ENCODE measurements at places on chromosomes 1 and 21.

- no peak for DNase-seq
Observed at GRCh38 chr1:39089931-39090521, 63.9 kb downstream of the NDUFS5 start.

GRCh38 chr1:31943546-31944184, 5.5 kb upstream of the PTP4A2 start:
- no peak for DNase-seq

DNA sequence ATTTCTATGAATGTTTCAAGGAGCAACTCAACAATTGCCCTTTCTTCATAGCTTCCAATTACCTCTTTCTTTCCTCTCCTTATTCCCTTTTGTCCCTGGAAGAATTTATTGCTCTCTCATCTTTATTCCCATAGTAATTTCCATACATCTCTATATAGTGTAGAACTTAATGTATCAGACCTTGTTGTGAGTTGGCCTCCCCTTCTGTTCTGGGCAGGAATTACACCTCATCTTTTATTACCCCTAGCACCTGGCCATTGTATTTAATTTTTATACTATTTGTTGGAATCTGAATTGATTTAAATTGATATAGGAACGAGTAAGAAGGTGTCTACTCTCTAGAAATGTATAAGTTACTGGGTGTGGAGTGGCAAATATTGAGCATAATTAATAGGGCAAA, 114.5 kb downstream of the CACHD1 start:
- DNase-seq = no peak

DNA sequence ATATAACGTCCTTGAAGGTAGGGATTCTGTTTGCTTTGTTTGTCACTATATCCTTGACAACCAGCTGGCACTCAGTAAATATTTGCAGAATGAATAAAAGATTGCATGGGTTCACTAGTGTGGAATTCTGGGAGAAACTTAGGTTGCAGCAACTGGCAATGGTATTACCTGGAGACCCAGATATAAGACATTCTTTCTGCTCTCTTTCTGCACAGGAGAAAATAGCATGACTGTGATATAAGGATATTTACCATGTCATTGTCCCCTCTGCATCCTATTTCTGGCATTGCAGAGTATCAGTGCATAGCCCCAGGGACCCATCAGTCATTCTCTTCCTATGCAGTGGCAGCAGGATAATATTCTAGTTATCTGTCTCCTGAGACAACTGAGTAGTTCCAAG, 308.9 kb upstream of the LRRC7 start:
- DNase-seq = no peak

GRCh38 chr1:12245116-12245515, 15.3 kb downstream of the VPS13D start:
- DNase-seq = no peak

DNA sequence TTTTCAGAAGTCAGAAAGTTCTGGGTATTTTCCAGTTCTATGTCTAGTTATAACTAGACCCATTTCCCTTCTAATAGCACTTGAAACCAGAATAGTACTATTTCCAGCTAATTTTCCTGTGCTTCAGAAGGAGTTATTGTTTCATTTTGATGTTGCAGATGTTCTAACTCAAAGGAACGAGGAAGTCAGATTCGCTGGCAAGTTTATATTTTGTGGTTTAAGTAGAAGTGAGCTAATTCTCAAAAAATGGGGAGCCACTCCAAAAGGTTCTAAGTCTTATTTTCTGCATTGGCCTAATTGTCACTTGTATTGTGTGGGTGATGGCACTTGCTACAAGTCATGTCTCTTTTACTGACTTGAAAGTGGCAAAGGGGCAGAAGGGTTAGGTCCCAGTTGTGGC, 18.1 kb downstream of the CCDC185 start:
- DNase-seq = no peak

DNA sequence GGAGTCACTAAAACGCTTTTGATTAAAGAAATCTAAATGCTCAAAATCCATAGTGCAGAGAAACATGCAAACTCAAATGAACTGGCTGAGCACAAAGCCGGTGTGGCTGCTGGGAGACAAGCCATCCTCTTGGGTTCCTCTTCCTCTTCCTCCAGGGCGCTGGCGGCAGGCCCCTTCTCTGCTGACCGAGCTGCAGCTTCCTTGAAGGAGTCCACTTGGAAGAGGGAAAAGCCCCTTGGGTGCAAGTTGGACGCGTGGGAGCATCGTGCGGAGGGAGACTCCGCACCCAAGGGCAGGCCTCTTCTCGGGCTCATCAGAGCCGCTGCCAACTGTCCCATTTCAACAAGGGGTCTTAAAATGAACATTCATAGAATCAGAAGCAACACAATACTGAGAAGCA, 7.9 kb downstream of the CCNL2 start:
- DNase-seq = no peak

DNA sequence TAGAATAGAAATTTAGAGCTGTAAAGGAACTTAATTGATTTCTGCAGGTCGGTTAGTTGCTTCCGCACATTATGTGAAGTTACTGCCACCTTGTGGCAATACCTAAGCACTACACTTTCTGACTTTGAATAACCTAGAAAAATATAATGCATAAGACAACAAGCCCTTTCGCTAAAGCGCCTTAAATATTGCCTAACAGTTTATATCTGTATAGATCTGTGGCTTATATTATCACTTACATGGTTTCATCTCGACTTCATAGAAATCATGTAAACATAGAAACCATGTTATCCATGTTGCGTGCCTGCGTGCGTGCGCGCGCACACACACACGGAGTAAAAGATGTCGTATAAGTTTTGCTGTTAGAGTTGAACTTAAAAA, 10.9 kb upstream of the IFI16 start:
- DNase-seq = peak; percentile 77

DNA sequence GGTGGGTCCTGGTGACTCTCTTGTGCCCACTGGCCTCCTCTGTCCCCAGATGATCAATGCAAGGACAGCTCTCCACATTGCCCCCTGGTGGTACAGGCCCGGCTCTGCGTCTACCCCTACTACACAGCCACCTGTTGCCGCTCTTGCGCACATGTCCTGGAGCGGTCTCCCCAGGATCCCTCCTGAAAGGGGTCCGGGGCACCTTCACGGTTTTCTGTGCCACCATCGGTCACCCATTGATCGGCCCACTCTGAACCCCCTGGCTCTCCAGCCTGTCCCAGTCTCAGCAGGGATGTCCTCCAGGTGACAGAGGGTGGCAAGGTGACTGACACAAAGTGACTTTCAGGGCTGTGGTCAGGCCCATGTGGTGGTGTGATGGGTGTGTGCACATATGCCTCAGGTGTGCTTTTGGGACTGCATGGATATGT, 10.8 kb downstream of the ADAMTSL4 start:
- DNase-seq = peak; percentile 70

DNA sequence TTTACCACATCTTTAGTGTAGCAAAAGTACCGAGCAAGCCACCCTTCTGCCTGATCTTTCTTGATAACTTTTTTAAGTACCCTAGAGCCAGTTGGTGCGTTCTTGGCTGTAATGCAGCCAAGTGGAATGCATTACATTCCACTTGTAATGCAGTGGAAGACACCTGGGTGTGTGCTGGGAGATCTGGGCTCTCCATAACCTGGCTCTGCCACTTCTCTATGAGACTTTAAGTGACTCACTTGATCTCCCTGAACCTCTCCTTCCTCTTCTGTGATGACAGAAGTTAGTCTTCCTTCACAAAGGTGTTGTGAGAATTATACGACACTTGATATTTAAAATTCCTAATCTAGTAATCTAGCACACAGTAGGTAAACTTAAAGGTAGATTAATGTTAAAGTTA, 35.3 kb upstream of the NFIA start:
- no peak for DNase-seq

GRCh38 chr1:27179379-27179778, 24.5 kb upstream of the SLC9A1 start:
- no peak for DNase-seq

- DNase-seq = no peak
Observed at GRCh38 chr1:1759456-1760344, 18.6 kb downstream of the NADK start.

DNA sequence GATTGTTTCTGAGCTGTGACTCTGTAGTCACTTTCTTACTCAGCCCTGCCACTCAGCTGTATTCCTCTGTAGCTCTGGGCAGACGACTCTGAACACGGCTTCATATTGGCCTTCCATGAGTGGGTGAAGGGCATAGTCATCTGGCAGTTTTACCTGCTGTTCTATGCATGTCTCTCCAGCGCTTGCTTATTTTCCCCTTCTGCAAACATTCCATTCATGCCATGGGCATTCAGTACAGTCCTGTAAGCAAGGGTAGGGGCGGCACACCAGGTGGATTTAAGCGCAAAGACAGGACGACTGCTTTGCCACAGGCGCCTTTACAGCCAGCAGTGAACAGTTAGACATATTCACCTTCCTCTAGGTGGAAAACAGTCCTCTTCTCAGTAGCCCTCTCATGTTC, 4.4 kb upstream of the WDR26 start:
- DNase-seq = no peak

DNA sequence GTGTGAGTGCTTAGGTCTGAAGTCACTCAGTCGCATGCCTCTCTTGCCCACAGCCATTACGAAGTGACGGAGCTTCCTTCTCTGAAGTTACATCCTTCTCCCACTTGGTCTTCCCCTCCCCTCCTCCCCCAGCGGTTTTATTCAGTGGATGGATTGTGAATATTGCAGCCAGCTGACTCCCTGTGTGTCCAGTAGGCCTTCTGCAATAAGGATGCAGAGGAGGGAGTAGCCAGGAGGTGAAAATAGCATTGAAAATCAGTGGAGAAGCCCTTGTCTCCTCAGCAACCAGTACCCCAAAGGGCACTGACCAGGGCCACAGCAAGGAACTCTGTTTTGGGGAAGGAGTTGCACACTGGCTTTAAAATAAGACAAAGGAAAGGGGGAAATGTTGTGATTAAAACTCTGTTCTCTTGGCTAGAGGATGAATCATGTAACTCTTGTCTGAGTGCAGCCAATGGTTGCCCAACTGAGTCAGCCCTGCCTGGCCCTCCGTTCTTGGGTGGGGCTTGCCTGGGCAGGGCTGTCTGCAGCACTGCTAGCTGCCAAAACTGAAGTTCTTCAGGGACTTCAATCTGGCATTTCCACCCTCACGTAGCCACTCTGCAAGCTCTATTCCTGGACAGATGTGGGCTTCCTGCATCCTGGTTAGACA, 4.3 kb downstream of the S100A10 start:
- no peak for DNase-seq

DNA sequence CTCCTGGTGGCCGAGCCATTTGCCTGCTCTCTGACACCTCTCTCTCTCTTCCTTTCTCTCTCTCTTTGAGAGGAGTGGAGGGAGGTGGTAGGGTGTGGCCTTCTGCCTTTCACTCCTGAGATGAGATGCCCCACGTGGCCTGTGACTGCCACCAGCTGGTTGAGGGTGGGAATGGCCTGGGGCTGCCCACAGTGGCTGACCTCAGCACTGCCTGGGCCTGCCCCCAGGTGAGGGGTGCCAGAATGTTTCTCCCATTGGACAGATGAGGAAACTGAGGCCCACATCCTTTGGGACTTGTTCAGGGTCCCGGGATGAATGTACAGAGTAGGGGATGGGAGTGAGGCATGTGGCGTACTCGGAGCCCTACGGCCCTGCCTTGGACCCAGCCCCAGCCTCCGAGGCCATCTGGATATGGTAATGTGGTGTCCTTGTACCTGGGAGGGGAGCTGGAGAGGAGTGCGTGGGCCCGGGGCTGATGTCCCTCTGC, 12.7 kb upstream of the C1orf167 start:
- no peak for DNase-seq

DNA sequence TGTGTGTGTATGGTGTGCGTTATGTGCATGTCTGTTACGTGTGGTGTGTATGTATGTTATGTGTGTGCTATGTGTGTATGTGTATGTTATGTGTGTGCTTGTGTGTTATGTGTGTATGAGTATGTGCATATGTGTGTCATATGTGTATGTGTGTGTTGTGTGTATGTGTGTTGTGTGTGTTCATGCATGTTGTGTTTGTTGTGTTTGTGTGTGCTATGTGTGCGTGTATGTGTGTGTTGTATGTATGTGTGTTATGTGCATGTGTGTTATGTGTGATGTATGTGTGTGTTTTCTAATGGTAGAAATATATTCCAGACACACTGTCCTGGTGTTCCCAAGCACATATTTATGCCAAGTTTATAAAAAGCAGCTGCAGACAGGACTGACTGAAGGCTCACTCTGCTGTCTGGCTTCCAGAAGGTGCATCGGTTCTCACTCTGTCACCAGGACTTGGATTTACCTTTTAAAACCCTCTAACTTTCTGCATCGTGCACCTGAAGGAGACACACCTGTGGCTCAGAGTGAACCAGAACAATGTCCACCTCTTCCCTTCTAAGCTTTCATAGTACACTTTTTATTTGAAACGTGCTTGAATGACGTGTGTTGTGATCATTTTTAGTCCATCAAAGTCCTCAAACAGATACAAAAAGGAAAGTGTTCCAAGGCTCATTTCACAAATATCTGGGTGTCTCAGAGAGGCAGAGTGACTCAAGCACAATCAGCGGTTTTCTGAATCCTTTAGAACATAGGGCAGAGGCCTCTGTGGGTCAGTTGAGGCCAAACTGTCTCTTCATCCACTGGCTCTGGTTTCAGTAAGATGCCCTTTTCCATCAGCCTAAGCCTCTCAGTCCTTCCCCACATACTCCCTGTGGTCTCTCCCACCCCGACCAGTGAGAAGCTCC, 49.9 kb downstream of the TOMM20 start:
- DNase-seq = no peak

- DNase-seq = no peak
Observed at GRCh38 chr1:43184388-43184787, 12.3 kb downstream of the CFAP57 start.

- no peak for DNase-seq
Observed at GRCh38 chr1:212231372-212231771, 53.8 kb upstream of the PPP2R5A start.

DNA sequence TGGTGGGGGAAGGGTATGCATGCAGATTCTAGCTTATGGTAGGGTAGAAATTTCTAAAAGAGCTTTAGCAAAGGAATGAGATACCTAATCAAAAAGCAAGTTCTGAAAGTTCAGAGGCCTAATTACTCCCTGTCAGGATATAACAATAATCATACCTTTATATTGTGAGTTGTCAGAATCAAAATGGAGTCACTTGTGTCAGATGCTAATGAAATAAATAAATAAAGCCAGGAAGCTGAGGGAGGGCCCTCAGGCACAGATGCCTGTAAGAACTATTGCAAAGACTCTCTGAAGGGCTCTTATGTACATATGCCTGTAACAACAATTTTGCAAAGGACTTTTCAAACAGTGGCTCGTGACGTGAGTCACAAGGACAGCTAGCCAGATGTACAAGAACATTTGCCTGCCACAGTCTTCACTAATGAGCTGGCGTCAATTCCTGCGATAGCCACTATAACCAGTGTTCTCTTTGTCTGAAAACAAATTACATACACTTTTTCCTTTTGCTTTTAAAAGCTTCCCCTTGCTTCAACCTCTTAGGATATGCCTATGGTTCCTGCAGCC, 27.4 kb upstream of the DNASE2B start:
- DNase-seq = no peak

DNA sequence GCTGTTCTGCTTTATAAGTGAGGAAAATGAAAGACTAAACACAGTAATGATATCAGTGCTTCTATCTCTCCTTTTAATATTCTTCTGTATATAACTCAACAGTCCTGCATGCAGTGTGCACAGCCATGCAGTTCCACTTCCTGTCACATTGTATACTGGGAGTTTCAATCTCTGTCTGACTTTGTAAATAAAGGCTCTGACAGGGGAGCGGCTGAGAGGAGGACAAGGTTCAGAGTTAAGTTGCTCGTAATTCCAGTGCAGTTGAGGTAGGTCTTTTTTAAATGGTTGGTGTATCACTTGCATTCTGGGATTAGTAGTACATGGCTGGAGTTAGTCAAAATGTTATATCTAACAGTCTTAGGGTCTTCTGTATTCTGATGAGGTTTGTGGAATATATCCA, 264.5 kb downstream of the OLFM3 start:
- no peak for DNase-seq
